ENCODE measurements at places on chromosomes 3 and 15.

DNA sequence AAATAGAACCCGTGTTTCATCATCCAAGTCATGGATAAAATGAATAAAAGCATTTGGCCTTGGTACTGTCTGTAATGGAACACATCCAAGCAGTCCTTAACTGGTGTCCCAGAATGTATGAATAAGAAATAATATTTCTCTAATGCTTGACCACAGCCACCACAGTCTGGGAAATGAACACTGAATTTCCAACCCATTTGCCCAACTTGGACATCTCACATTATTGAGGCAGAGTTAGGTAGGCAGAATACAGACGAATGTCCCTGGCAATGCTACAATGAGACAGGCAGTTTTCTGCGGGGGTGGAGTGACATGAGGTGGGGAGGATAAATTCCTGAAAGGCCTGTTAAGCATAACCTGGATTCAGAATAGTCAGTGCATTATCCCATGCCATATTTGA lies 245.7 kb downstream of the ZIC1 start:
- no peak for DNase-seq

- no peak for DNase-seq
Observed at GRCh38 chr3:171996178-171996817, 43.1 kb upstream of the FNDC3B start.

DNA sequence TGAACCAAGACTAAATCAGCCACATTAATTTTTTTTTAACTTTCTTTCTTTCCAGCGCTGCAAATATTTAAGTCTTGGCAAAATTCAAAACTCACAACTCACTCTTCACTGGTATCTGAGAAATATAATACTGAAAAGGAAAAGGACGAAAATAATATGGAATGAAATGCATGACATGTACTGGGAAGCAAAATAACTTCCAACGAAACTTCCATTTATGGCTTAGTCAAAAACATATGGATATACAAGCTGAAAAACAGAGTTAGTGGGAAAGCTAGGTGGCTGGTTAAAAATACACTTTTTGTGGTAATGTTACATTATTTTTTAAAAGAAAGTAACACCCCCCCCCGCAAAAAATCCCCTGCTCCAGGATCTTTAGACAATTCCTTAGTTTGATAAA lies 86.1 kb downstream of the TM4SF4 start:
- no peak for DNase-seq

GRCh38 chr3:105564546-105565288 lies 198.0 kb downstream of the ALCAM start:
- DNase-seq: no peak

- DNase-seq: no peak
Observed at GRCh38 chr3:4411236-4411635, 55.8 kb downstream of the SUMF1 start.

DNA sequence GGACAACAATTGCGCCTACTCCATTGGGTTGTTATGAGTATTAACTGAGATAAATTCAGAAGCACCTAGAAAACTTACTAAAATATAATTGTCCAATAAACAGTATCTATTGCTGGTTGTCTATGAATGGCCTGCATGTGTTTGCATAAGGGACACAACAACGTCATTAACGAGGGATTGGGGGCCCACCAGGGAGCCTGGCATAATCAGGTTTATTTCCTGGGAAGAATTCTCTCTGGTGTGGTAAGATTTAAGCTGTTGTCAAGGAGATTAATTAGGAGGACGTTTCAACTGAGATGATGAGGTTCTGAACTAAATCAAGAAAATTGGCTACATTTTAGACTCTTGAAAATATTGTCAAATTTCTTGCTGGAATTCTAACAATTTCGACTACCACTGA lies 176.1 kb upstream of the CDIN1 start:
- DNase-seq: no peak

GRCh38 chr15:33453761-33454160 lies 143.0 kb downstream of the RYR3 start:
- DNase-seq: no peak

GRCh38 chr3:150449169-150449721 lies 41.1 kb downstream of the TSC22D2 start:
- no peak for DNase-seq

- no peak for DNase-seq
Observed at GRCh38 chr3:14849638-14850230, 31.0 kb downstream of the FGD5 start.

DNA sequence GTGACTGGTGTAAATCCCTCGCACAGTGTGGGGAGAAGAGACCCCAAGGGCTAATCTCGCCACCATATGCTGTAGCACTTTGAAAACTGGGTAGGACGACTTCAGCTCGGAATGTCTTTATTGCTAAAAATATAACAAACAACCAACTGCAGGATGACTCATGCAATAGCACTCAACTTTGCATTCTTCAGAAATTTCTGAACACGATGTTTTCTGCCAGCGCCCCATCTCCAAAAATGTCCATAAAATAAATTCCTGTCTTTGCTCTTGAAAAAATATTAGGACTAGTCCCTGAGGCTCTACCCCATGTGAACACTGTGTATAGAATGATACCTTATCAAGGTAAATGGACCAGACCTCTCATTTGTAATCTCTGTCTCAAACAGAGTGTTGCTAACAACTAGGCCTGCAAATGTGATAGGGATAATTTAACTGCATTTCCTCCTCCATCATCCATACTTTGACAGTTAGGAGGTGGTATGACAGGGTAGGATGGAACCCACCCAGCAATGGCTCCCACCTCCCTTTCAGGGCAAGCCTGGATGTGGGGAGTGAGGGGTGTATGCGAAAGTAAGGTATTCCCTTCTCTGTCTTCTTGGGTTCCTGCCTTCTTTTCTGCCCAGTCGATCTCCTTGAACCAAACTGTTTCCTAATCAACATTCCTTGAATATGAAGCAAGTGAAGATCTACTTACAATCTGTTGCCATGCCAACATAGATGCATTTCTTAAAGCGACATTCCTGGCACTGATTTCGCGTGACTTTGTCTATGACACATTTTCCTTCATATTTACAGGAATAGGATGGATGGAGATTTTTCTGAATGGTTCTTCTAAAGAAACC lies 201.1 kb downstream of the NR1D2 start:
- no peak for DNase-seq

DNA sequence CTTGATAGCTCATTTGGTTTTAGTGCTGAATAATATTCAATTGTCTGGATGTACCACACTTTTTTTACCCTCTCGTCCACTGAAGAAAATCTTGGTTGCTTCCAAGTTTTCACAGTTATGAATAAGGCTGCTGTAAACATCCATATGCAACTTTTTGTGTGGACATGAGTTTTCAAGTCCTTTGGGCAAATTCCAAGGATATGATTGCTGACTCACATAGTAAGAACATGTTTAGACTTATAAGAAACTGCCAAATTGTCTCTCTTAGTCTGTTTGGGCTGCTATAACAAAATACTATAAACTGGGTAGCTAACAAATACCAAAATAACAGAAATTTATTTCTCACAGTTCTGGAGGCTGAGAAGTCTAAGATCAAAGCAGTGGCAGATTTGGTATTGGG lies 59.5 kb upstream of the TNFSF10 start:
- no peak for DNase-seq

DNA sequence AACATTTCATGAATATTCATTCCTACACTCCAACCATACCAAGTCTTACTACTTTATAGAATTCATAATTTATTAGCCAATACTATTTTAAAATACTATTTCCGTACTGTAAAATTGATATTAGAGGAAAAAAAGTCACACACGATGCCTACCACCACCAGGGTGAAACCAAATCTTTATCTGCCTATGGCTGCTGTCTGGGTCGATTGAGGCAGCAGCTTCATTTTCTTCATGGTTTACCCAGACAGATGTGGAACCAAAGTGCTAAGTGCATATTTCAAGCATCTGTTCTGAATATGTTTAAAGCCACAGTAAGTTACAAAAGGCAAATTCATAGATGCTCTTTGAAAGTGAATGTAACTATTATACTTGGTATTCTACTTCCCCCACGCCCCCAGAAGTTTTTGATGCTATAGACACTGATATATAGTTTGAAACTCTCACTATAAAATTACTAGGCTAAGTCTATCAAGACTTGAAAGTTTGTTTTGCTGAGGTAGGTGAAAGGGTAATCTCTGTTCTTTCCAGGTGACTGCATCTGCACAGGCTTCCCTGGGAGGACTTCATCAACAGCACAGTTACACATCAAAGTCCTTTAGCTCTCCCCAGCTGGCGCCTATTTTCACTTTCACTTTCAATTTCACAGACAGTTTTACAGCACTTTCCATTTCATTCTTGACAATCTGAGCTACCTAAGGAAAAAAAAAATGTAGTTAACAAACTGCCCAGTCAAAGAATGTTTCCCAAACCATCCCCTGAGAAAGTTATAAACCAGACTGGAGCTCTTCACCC lies 113.9 kb downstream of the POLQ start:
- peak; percentile 5 for DNase-seq

- DNase-seq: no peak
Observed at GRCh38 chr3:175392653-175393052, 533.5 kb downstream of the NAALADL2 start.

DNA sequence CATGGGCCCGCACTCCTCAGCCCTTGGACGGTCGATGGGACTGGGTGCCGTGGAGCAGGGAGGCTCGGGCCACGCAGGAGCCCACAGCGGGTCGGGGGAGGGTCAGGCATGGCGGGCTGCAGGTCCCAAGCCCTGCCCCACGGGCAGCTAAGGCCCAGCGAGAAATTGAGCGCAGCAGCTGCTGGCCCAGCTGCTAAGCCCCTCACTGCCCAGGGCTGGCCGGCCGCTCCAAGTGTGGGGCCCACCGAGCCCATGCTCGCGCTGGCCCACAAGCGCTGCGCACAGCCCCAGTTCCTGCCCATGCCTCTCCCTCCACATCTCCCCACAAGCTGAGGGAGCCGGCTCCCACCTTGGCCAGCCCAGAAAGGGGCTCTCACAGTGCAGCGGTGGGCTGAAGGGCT lies 259.4 kb downstream of the VGLL3 start:
- no peak for DNase-seq

DNA sequence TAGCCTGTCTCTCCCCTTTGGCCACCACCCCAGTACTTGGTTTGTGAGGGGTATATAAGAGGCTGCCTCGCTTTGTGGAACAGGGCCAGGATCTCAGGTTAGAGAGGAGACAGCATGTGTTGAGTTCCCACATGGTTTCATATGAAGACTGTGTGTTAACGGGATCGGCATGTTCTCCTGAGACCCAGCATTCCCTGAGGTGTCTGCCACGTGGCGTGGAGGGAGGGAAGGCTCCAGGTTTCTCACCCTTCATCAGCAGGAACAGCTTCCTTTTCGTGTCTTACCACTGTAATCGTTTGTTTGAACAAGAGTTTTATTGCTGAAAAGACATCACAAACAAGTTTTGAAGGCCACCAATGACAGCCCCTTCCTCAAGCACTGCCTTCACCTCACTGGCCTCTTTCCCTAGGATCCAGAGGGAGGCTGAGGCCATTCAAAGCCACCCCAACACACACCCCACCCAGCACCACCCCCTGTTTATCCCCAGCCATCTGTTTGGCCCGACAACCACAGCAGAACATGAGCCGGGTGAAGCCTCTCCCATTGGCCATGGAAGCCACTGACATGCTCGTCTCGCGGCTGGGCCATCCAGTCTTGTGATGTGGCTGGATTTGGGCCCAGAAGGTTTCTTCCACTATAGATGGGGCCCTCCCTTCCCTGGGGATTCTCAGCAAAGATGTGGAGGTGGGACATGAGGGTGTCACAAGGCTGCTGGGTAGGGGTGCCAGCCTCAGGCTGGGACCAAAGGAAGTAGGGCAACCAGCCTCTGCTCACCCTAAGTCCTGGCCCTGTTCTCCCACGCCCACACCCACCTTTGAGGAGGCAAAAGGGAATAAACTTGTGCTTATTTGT lies 10.0 kb downstream of the BHLHE40 start:
- no peak for DNase-seq

GRCh38 chr15:78565951-78566774 lies 843 bp downstream of the CHRNA5 start:
- no peak for DNase-seq

DNA sequence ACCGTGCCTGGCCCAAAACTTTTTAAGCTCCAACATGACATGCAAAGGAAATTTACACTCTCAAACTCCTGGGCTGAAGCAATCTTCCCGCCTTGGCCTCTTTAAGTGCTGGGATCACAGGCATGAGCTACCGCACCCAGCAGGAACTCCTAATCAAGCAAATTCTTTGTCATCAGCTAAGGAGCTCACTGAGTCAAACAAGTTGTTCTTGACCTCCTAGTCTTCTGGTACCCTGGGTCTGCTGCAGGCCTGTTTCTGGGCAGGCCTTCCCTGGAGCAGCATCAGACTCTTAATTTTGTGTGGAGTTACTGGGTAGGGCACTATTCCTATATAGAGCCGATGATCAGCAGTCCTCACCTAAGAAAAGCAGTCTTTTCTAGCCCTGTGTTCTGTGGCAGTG lies 68.4 kb upstream of the FLNB start:
- no peak for DNase-seq

- no peak for DNase-seq
Observed at GRCh38 chr3:47421741-47422649, 41.2 kb downstream of the PTPN23 start.

- DNase-seq: no peak
Observed at GRCh38 chr15:61729646-61730045, 330.6 kb downstream of the VPS13C start.

GRCh38 chr3:33980252-33980651 lies 181.8 kb downstream of the PDCD6IP start:
- no peak for DNase-seq

DNA sequence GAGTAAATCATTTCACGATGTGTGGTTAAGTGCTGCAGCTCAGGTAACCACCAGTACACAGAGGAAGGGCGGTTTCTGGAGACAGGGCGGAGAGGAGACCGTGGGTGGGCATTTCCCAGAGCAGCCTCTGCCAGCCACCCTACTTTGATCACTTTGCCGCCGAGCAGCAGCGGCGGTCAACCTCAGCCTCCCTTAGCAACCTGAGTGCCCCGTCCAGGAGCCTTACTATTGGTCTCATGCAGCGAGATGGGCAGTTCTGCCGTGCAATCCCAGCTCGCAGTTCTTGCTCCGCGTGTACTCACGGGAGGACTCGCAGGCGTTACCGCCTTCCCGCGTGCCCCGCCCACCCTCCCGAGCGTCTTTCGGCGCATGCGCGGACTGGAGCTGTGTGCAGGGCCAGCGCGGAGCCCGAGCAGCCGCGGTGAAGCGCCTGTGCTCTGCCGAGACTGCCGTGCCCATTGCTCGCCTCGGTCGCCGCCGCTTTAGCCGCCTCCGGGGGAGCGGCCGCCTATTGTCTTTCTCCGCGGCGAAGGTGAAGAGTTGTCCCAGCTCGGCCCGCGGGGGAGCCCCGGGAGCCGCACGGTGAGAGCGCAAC lies at the start of gene AKAP13:
AKAP13 (plus strand) TSS at position 387 of the 595 bp plus-strand sequence. CDS start 105,118 bp downstream, outside the sequence.
- DNase-seq: peak; percentile 74

Measured in stimulated activated CD4-positive, alpha-beta T cell treated with anti-CD3 and anti-CD28 coated beads, Interleukin-1b, Interleukin-23, amount 100 ng/mL, for 24 hours (primary cell).